Smooth muscle cell of bladder (primary cell): ENCODE measurements at places on chromosomes 13 and 19. TPM values are rescaled to one million over a fixed set of nuclear protein-coding genes. Genes with fewer than 3 reads are reported as not detected.

ZNF534 gene
- total RNA-seq, result not detected in 2 replicates

ARID3A gene
- total RNA-seq, result 16.9 and 22.2 TPM in 2 replicates

GSK3A gene
- total RNA-seq, result 5.3 and 7.7 TPM in 2 replicates

CADM4 gene
- total RNA-seq, result 2.0 and 3.0 TPM in 2 replicates

NKG7 gene
- not detected in 2 replicates for total RNA-seq

CBARP gene
- total RNA-seq, result 1.00 and 1.8 TPM in 2 replicates

MAMSTR gene
- total RNA-seq, result 0.28 TPM in 2 replicates

ONECUT3 gene
- not detected in 2 replicates for total RNA-seq

DIRAS1 gene
- 1.3 and 2.7 TPM in 2 replicates for total RNA-seq

ADPRHL1 gene
- 1.3 and 1.6 TPM in 2 replicates for total RNA-seq
